SJSA1 (cell line): ENCODE measurements at places on chromosomes 1 and 21. TPM values are rescaled to one million over a fixed set of nuclear protein-coding genes. Genes with fewer than 3 reads are reported as not detected.

A3GALT2 gene
- not detected in 2 replicates for total RNA-seq

CRYAA gene
- total RNA-seq, result not detected in 2 replicates

BLACAT1 gene
- not detected in 2 replicates for total RNA-seq

CD34 gene
- total RNA-seq, result 0.11 and 0.44 TPM in 2 replicates

ATP6V0B gene
- total RNA-seq, result 154 and 235 TPM in 2 replicates

ERI3 gene
- total RNA-seq, result 64.6 and 68.9 TPM in 2 replicates

GLUL gene
- total RNA-seq, result 150 and 181 TPM in 2 replicates

S100A7 gene
- not detected in 2 replicates for total RNA-seq

PRAMEF13 gene
- not detected in 2 replicates for total RNA-seq

RNU1-4 gene
- total RNA-seq, result under 0.01 and 294 TPM in 2 replicates
